ENCODE measurements at places on chromosomes 2 and 18. TPM values are rescaled to one million over a fixed set of nuclear protein-coding genes. Genes with fewer than 3 reads are reported as not detected.

- DNase-seq: no peak
These were observed 2.5 kb downstream of the KCNF1 start for GRCh38 chr2:10914272-10914693.

DNA sequence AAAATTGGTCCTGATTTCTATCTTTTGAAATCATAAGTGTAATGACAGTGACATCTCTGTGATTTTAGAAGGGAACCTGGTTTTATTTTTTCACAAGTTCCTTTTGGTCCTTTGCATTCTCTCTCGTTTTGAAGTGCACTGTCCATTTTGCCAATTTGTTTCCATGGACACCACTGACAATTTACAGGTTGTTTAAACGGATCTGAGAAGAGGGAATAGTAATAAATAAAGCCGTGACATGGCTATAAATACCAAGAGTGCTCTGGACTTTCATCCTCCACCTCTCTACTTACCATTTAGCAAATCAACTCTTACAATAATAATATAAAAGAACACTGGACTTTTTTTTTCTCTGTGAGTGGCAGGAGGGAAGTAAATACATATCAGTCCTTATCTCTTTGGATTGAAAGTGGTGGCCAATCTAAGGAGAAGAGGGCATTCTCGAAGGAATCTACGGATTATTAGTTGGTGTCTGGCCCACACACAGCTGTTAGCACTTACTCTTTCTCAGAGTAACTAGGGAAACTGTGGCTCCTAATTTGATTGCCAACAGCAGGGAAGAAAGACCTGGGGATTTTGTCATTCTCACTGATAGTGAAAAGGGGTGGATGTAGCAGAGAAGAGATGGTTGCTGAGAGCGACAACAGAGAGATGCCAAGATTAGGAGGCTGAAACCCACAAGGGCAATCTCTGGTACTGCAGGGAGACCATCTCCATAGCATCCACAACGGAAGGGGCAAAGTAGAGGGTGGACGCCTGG lies 108.7 kb upstream of the FSHR start:
- no peak for DNase-seq

- no peak for DNase-seq
These were observed 32.8 kb upstream of the DNAH7 start for GRCh38 chr2:196101325-196101991.

- DNase-seq: no peak
These were observed 147.1 kb upstream of the SH3BP4 start for GRCh38 chr2:234804704-234805103.

GRCh38 chr2:170340693-170341068 lies 162.7 kb downstream of the MYO3B start:
- no peak for DNase-seq

DNA sequence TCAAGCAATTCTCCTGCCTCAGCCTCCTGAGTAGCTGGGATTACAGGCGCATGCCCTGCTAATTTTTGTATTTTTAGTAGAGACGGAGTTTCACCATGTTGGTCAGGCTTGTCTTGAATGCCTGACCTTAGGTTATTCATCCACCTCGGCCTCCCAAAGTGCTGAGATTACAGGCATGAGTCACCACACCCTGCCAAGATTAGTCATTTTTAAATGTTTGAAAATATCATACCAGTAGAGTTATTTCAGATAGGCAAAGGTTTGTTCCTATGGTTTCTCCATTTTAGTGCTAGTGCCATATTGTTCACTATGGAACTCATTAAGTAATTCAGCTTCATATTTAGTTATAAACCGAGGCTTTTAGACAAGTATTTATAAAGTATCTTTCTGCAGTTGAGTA lies 52.3 kb downstream of the HIBCH start:
- no peak for DNase-seq

- no peak for DNase-seq
These were observed 52.8 kb upstream of the SLC66A3 start for GRCh38 chr2:11102466-11102865.

GRCh38 chr2:190159453-190159852 lies 96.9 kb upstream of the MSTN start:
- DNase-seq: no peak

DNA sequence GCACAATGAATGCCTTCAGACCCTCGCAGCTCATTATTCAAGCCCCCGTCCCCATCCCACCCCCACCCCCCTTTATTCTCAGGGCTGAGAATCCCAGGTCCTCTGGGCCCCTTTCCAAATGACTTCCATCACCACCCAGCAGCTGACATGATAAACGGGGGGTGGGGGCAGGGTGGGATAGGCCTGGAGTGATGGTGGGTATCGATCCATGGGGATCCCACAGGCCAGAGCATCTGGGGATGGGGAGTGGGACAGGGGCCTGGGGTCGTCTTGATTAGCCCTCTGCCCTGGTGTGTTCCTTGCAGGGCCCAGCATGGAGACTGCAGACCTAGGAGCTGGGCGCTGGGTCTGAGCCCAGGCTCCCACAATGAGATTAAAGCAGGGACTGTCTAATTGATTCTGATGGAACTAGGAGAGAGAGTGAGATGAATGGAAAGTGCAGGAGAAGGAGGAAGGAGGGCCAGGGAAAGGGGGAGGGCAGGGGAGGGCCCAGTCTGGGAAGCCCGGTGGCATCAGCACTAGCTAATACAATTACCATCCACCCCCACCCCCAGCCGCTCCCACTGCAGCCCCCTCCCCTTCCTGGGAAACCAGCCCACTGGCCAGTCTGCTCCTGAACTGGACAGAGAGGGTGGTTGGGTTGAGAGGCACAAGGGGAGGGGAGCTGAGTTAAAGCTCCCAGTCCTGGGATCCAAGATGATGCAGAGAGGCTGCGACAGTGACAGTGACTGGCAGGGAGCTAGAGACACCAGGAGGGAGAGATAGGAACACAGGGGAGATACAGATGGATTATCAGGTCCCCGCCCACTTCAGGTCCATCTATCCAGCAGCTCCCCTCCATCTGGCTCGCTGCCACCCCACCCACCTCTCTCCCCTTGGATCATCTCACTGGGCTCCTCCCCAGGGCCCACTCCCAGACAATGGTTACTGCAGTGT lies 13.1 kb upstream of the TNS1 start:
- no peak for DNase-seq

DNA sequence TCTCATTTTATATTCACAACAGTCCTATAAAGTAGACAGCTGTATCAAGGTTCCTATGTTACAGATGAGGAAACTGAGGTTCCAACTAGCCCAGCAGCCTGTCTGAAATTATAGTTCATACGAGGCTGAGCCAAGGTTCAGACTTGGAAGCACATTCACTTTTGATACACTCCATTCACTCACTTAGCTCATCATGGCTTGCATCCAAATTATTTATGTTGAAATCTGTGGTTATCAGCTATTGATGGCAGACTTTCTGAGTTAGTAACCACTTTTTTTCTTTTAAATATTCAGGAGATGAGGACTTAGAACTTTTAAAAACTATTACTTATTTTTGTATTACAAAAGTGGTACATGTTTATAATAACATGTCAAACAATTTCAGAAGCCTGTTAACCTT lies 188.2 kb downstream of the MTX2 start:
- no peak for DNase-seq

GRCh38 chr2:27149570-27150405 lies 984 bp downstream of the TCF23 start:
- DNase-seq: no peak

DNA sequence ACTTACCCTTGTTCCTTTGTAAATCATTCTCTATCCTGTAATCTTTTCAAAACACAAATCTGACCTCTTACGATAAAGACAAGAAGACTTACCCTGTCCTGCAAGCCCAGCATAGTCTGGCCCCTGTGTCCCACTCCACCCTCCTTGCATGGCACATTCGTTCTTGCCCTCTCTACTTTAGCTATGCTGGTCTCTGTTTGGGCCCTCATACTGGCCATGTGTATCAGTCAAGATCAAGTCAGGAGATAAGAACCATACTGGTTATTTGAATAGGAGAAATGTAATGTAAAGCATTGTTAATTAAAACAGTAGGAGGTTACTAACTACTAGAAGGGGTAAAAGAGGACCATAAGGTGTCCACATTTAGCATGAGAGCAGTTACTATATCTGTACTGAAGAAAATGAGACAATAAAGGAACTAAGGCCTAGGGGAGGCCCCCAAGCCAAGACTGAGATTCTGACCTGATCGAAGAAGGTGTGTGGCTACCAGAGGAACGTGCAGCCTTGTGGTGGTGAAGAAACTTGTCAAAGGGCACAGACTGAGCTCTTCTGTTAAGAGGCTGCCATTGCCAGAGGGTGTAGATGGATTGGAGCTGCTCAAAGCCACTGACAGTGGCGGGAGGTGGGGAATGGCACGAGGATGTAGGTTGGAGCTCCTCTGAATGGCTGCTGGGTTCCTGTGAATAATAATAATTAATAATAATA lies 80.8 kb downstream of the KCTD18 start:
- no peak for DNase-seq

- DNase-seq: no peak
These were observed 108.2 kb upstream of the CXCR4 start for GRCh38 chr2:136225950-136226835.

DNA sequence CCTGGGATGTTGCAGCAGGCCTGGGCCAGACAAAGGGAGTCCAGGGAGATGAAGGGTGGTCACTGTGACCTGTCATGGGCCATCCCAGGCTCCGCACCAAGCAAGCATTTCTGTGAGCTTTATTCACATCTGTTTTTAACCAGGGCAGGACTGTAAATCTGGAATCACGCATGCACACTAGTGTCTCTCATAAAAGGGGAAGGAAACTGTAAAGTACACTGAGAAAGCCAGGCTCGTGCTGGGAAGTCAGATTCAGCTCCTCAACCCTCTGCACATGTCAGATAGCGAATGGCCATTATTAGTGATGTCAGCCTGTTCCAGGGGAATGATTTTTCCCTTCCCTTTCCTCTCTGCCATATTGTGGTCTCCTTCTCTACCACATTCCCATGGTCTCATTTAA lies 818.6 kb upstream of the RAB6C start:
- DNase-seq: no peak

GRCh38 chr18:57836557-57836956 lies 33.4 kb upstream of the ATP8B1 start:
- DNase-seq: no peak

- no peak for DNase-seq
These were observed 285.5 kb upstream of the NETO1 start for GRCh38 chr18:73153271-73153670.

DNA sequence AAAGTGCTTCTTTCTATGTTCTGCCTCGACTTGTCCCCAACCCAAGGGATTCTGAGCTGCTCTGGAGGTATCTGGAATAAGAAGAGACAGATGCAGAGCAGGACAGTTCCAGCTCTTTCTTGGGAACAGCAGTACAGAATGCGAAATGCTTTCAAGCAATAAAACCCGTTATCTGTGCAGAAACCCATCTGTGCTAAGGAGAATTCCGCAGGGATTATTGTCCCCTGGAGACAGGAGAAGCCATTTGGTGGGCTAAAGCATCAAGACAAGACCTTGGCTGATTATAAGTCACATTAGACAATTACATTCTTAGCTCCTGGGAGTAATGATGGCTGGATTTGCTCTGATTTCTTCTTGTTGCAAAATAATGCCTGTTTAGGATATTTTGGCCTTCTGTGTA lies 185.4 kb upstream of the GLI2 start:
- no peak for DNase-seq

Gene GKN1
- polyA plus RNA-seq: 0.47 TPM

Gene NHEJ1
- 17.6 TPM for polyA plus RNA-seq

Gene ZRANB3
- 2.2 TPM for polyA plus RNA-seq

Gene STPG4
- 0.41 TPM for polyA plus RNA-seq

Gene MEP1B
- polyA plus RNA-seq: not detected
